ENCODE measurements at places on chromosomes 1 and 21.

DNA sequence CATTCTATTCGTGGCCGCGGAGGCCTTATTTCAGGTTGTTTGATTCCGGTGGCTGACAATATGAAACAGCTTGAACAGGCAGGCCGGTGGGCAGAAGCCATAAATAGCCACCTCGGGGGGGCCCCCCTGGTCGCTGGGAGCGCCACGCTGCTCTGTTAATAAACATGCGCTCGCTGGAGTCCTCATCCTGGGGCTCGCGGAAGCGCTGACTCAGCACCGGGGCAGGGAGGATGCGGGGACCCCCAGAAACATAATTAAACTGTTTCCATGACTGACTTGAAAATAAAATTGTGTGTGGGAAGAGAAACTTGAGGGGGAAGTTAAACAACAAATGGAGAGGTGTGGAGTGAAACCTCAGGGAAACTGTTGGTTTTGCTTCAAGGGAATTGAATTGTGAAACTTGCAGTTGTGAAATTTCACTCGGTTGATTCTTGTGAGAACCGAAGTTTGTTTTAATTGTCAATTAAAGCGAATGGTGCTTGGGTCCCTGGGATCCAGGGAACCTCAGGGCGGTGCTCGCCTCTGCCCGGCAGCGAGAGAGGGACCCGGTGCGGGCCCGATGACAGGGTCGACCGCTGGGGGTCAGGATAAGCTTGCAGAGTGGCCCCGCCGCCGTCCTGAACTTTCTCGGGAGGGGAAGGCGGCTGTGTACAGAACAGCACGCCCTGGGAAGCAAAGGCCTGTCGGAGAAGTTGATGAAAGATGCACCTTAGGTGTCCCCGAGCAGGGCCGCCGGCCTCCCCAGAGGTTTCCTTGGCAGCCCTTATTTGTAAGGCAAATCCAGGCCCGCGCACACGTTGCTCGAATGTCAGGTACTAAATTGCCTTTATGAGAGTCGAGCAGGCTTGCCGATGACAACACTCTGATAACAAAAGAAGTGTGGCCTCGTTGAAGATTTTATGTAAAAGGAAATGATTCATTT is 176.9 kb upstream of the LMO4 start:
- no peak for DNase-seq

GRCh38 chr1:36692465-36693160 is 209.9 kb upstream of the CSF3R start:
- DNase-seq, result no peak

DNA sequence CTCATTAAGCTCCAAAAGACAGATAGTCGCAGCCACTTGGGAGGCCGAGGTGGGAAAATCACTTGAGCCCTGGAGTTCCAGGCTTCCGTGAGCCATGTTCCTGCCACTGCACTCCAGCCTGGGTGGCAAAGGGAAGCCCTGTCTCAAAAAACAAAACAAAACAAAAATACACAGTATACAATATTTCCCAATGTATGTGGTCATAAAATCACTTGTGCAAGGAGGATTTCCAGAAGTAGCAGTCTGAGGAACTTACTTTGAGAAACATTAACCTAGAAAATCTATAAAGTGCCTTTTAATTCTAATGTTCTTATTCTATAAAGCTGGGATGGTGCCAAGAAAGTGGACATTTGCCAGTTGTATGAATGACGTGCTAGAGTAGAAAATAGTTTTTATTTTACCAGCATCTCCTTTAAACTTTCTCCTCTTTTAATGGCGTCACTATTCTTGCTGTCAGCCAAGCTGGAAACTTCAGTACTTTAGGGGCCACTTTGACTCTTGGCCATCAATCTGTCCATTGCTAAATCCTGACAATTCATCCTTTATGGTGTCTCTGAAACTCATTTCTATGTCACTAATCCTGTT is 22.5 kb downstream of the FAM177B start:
- no peak for DNase-seq

DNA sequence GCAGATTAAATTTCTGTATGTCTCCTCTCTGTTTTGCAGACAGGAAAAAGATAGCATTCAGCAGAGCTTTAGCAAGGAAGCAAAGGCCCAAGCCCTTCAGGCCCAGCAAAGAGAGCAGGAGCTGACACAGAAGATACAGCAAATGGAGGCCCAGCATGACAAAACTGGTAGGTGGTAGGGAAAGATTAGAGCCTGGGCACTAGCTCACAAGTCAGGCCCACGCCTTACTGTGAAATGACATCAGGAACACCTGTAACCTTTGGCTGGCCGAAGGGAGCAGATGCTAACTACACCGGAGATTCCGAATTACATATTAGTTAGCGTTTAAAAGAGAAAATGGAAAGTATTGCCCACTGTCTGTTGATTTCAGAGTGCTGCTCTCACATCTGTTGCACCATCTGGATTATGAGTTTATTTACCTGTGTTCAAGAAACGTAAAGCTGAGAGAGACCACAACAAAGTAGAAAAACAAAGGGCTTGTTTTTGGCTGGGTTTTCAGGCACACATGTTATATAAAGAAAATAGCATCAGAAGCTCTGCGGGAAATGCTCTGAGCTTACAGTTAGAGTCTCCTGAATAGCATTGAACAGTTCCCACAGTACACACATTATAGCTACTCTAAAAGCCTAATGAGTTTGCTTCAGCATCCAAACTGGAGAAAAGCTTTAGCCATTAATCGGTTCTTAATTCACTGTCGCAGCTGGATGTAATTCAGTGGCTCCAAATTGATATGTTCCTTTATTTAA is 160.0 kb downstream of the SDCCAG8 start:
- no peak for DNase-seq

GRCh38 chr1:63922848-63923247 is 149.0 kb downstream of the ROR1 start:
- no peak for DNase-seq

GRCh38 chr1:11187000-11187399 is 2.2 kb upstream of the ANGPTL7 start:
- DNase-seq, result no peak

DNA sequence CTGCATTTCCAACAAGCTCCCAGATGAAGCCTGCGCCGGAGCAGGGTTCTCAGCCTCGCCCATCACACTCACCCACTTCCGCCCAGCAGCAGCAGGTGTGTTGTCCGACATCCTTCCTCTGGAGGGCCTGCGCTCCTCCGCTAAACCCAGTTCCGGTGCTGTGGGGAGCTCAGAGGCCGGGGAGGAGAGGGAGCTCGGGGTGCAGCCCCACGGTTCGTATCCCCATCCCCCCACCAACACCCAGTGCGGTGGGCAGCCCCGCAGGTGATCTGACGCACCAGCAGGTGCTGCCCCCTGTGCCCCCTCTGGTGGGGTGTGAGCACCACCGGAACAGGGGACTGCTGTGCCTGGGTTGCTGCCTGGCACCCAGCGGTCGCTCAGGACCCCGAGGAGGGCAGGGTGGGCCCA is 3.4 kb upstream of the PEX10 start:
- DNase-seq, result no peak

DNA sequence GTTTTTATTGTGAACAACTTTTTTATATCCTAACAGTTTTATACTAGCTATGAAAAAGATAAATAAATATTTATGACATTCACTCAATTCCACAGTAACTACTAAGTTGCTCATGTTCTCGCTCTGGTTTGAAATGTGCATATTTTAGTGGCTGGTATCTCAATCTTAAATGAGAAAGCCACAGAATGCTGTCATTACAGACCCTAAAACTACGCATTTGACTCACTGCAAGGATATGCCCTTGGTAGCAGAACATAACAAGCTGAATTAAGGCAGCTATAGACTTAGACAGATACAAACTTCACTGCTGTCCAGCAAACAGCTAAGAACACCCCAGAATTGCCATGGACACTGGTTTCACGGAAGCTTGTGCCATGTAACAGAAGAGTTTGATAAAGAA is 19.0 kb downstream of the DAB1 start:
- no peak for DNase-seq

DNA sequence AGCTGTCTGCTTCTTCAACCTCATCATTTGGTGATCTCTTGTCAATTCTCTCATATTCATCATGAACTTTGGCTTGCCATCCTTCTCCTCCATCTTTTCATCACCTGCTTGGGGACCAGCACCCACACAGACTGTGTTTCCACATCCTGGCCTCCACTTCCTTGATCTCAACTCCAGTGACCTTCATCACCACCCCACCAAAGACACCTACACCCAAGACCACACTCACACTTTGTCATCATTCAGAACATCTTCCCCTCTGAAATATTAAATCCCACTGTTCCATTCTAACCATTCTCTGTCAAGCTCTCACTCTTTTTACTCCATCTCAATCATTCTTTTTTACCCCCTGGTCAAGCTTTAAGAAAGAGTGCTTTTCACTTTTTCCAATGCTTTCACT is 115.5 kb upstream of the VAV3 start:
- DNase-seq, result peak; percentile 8

DNA sequence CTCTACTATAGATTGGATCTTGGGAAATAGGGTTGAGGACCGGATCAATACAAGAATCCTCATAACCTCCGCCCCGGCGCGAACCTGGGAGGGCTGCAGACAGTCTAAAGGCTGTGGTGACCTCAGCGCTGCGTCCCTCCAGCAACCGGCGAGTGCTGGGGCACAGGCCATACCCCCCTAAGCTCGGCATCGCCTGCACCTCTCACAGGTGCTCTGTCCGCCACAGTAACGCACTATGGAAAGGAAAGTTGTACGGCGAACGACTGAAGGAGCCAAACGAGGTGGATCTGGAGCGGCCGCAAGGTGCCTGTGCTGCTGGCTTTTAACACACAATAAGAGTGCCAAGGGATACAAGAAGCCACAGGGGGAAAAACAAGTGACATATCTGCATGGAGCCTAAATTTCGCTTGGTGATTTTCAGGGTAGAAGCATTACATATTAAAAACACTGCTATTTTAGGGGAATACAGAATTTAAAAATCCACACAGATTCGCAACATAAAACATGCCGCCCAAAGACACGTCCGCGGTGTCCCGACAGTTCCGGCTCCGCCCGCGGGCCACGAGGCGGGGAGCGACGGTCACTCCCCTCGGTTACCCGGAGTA is 1.4 kb upstream of the RBM15 start:
- peak; percentile 12 for DNase-seq

DNA sequence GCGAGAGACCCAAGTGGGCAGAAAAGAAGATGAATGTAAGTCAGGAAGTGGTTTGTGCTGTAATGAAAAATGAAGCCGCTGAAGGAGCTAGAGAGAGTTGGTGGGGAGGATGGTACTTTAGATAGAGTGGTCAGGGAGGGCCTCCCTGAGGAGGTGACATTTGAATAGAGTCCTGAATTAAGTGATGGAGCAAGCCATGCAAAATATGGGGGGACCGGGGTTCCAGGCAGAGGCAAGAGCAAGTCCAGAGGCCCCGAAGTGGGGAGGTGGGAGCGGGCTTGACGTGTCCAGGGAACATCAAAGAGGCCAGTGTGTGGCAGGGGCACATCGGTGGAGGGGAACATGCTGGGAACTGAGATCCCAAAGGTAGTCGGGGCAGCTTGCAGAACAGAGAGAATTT is 43.1 kb downstream of the OPRD1 start:
- no peak for DNase-seq

All from stimulated activated CD4-positive, alpha-beta T cell treated with anti-CD3 and anti-CD28 coated beads, Interleukin-15, amount 100 ng/mL, for 48 hours (primary cell).